Germinal center (tissue), 1 donor: ENCODE measurements at places on chromosomes 5 and 9.

DNA sequence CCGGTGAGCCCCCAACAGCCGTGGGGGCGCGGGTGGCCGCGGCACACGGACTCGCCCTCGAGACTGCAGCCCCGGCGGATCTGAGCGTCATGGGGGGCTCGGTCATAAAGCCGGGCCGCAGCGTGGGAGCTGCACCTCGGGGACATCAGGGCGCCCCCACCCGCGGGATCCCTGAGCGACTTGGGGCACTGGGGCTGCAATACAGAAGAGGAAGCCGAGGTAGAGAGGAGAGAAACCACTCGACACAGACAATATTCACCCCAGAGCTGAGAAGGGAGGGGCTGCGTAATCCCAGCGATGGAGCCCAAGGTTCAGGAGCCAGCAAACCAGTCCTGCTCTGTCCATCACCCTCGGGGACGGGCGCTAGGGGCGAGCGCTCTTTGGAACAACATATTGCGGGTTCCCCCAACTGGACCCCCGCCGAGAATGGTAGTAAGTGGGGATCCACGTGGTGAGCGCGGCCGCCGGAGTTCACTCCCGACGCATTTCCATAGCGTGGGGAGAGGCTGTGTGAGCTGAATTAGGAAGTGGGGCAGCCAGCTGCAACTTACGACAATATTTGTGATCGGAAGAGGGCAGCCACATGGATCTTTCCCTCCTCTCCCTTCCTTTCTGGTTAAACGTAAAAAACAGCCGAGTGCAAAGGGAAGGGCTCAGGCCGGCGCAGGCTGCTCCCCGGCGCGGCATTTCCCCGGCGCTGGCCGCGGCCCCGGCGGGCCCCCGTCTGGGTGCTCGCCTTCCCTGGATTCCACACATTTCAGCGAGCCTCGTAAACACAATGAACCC, 9.9 kb downstream of the PTCH1 start:
- DNase-seq: peak; percentile 49

- DNase-seq: no peak
These were observed 179.2 kb downstream of the FBN2 start for GRCh38 chr5:128358826-128359225.

GRCh38 chr5:60185231-60186099, 291.9 kb upstream of the PDE4D start:
- no peak for DNase-seq

DNA sequence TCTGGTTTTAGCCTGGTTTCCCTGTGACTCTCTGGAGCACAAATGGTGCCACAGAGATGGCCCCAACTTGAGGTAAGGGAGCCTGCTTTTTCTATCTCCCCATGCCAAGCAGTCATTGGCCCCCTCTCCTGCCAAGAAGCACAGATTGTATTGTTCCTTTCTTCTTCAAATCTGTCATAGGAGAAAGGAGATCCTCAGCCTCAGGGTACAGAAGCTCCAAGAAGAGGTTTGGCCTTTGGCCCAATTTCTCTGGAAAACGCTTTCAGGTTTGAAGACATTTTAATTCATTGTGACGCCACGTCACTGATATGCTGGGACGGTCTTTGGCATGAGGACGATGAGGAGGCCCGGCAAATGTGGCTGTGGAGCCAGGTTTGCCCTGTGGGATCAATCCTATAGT, 29.2 kb upstream of the PANK3 start:
- no peak for DNase-seq

DNA sequence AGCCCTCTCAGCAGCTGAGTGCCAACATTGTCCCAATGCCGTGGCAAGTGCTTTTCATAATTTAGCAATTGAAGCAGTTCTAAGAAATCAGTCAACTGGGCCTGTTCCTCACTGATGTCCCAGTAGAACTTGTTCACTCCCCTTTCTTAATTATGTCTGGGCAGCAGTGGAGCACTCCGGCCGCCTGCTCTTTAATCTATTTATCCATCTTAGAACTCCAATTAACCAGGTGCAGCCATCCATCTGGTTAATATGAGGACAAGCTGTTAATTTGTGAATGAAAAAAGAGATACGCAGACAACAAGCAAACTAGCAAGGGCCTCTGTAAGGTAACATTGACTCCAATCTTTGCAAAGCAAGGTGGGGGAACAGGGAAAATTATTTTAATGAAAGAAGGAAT, 39.4 kb downstream of the MAT2B start:
- no peak for DNase-seq
